ENCODE measurements at places on chromosomes 1 and 21. TPM values are rescaled to one million over a fixed set of nuclear protein-coding genes. Genes with fewer than 3 reads are reported as not detected.

Gene NBPF4
- not detected for total RNA-seq

Gene CYP4A22
- 0.10 TPM for total RNA-seq

Gene ZFP69B
- 1.6 TPM for total RNA-seq

Gene HMGCS2
- total RNA-seq: not detected

Gene CELA2A
- 1.6 TPM for total RNA-seq

Gene DISP3
- total RNA-seq: not detected

Gene OR6K3
- total RNA-seq: not detected

Data from posterior vena cava (tissue), 2 donors.